ENCODE measurements at places on chromosomes 5 and 9.

DNA sequence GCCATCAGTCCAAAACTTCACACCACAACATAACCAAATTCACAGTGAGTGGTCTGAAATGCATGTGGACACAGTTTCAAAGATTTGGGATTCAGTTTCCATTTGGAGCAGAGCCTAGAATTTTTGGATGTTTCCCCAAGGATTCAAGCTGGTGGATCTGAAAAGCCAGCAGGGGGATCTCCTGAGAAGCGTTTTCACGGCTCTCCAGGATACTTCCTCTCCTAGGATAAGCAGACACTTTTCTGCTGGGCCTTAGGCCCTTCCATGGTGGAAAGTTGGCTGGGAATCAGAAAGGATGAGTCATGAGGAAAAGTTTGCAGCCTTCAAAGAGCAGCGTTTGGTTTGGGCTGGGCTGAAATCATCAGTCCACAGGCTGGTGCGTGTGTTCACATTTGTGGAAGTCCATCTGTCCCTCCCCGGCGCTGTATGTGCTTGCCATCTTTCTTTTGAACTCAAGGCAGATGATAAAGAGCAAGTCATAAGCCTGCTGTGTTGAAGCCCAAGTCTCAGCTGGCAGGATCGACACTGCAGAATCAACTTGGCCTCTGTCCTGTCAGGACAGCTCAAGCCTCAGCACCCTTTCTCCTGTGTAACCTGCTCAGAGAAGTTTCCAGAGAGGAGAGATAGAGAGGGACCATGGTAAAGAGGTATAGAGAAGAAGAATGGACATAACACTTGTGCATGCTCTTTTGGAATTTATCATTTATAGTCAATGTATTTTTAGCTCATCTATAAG is 152.6 kb upstream of the MSX2 start:
- no peaks in the 10 kb centered on the region for H3K27me3 ChIP-seq
- H3K36me3 ChIP-seq = no peaks in the 10 kb centered on the region
- no peak overlapping the region for H3K4me3 ChIP-seq
- no peak overlapping the region for H3K27ac ChIP-seq
- H3K4me1 ChIP-seq = peaks cover 4% of the 10 kb centered on the region

GRCh38 chr5:91283899-91284298 is 99.2 kb downstream of the ARRDC3 start:
- no peaks in the 10 kb centered on the region for H3K36me3 ChIP-seq
- H3K27ac ChIP-seq = no peak overlapping the region
- no peak for DNase-seq
- H3K27me3 ChIP-seq = no peaks in the 10 kb centered on the region

- no peaks in the 10 kb centered on the region for H3K27me3 ChIP-seq
Observed at GRCh38 chr9:121067640-121068039, 7.1 kb upstream of the CNTRL start.

DNA sequence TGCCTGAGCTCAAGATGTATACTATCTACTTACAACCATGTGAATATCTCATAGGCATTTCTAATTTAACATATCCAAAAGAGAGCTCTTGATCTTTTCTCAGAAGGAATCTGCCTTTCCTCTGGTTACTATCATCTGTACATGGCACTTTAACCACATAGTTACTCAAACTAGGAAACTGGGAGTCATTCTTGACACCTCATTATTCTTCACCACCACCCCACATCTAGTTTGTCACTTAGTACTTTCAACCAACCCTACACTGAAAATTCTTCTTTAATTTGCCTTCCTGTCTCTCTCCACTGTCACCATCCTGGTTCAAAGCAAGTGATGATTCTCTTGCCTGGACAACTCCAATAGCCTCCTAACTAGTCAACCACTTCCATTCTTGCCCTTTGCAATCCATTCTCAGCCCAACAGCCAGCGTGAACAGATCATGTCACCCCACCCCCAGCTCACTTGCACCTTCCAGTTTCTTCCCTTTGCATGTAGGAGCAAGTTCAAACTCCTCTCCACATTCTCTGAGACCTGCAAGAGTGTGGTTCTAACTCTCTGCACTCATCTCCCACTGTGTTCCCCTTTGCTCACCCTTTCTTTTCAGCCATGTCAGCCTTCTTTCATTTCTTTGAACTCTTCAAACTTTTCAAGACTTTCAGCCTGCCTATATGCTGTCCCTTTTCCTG is 17.3 kb upstream of the SMAD5 start:
- H3K36me3 ChIP-seq = no peaks in the 10 kb centered on the region
- no peak overlapping the region for H3K4me3 ChIP-seq
- no peaks in the 10 kb centered on the region for H3K27me3 ChIP-seq
- no peak overlapping the region for H3K27ac ChIP-seq

DNA sequence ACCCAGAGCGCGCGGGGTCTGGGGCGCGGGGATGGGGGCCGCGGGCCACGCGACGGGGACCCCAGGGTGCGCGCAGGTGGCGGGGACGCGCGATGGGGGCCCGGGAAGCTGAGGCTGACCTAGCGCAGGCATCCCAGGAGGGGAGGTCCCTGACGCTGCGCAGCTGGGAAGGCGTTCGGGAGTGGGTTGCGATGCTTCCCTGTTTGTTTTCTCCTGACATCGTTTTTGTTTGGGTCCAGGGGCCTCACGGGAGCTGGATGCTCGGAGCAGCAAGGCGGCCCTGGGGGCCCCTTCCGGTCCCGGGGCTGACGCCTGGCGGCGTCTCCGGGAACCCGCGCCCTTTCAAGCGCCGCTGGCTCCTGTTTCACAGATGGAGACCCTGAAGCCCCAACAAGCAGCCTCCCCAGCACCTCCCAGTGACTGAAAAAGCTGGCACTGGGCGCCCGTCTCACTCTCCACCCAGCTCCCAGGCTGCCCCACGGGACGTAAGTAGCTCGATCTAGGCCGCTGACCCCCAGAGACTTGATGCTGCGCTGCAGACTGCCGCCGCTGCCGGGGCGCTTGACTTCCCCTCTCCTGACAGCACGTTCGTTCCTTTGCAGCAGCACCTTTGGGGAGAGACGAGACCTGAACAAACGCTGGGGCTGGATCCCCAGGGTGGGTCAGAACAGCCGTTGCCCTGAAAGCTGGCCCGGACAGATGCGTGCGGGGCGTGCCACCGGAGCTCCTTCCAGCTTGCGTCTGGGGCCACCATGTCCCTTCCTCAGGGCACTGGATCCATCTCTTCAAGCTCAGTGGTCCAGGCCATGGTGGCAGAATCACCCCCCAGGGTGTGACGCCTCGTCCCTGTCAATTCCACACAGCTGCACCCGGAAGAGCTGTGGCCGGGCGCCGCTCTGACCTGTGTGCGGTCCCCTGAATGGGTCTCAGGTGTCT is 593 bp downstream of the BRD3OS start:
- peaks cover 21% of the 10 kb centered on the region for H3K4me1 ChIP-seq
- peak overlapping the region; percentile 67 for H3K27ac ChIP-seq
- H3K36me3 ChIP-seq = peaks cover 44% of the 10 kb centered on the region
- peak overlapping the region; percentile 68 for H3K4me3 ChIP-seq

DNA sequence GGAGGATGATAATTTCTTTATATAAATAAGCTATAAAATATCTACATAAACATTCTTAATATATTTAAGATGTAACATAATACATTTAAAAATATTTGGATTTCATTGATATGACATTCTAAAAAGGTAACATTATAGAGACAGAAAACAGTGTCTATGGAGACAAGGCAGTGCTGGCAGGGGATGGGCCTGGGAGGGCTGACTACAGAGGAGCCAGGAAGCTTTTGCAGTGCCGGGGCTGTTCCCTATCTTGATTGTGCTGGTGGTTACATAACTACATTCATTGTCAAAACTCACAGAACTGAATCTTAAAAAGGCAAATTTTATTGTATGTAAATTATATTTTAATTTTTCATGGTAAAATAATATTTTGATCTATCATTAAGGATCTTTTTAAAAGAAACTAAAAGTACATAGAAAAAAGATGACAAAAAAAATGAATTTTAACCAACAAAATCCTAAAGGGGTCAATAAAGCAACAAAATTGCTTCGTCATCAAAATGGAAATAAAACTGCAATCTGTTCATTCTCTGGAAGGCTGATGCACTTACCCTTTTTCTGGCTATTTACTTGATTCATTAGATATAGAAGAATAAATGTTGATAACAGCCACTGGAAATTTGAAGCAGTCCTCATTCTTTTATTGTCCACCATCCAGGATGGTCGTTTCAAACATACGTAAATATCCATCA is 26.3 kb downstream of the LIFR start:
- no peak overlapping the region for H3K27ac ChIP-seq
- peaks cover 21% of the 10 kb centered on the region for H3K4me1 ChIP-seq
- H3K4me3 ChIP-seq = no peak overlapping the region
- H3K36me3 ChIP-seq = no peaks in the 10 kb centered on the region

DNA sequence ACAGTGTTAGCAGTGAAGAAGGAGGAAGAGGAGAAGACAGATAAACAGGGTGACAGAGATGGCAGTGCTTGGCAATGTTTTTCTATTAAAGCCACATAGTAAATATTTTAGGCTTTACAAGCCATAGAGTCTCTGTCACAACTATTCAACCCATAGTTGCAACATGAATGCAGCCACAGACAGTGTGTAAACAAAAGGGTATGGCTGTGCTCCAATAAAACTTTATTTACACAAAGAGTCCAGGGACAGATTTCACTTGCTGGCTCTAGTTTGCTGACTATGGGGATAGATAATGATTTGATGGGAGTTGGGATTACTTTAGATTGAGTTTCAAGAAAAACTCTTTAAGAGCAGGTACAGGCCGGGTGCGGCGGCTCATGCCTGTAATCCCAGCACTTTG is 224.8 kb upstream of the SEMA6A start:
- no peaks in the 10 kb centered on the region for H3K4me1 ChIP-seq
- no peak overlapping the region for H3K27ac ChIP-seq
- no peaks in the 10 kb centered on the region for H3K27me3 ChIP-seq
- no peaks in the 10 kb centered on the region for H3K36me3 ChIP-seq
- no peak overlapping the region for H3K4me3 ChIP-seq

GRCh38 chr5:154971501-154971900 is 30.6 kb downstream of the MRPL22 start:
- no peaks in the 10 kb centered on the region for H3K4me1 ChIP-seq
- no peak for DNase-seq
- H3K27ac ChIP-seq = no peak overlapping the region
- H3K36me3 ChIP-seq = peaks cover 3% of the 10 kb centered on the region
- no peaks in the 10 kb centered on the region for H3K27me3 ChIP-seq
- no peak overlapping the region for H3K4me3 ChIP-seq

DNA sequence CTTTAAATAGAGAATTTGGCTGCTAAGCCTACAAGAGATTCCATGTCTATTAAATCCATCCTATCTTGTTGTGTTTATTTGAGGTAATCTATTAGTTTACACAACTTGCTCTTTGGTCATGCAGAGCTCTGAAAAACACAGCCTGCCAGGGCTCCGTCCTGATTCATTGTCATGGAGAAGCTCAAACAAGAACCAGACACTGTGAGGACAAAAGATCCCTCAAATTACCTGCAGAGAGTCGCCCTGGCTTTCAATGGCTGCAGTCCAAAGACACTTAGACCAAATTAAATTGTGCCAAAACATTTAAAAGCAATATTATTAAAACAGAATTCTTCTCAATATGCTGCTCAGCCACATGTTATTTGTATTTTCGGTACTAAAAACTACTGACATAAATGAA is 60.1 kb downstream of the CDH18 start:
- no peaks in the 10 kb centered on the region for H3K36me3 ChIP-seq
- DNase-seq = peak; percentile 17
- H3K4me1 ChIP-seq = no peaks in the 10 kb centered on the region
- no peaks in the 10 kb centered on the region for H3K27me3 ChIP-seq

DNA sequence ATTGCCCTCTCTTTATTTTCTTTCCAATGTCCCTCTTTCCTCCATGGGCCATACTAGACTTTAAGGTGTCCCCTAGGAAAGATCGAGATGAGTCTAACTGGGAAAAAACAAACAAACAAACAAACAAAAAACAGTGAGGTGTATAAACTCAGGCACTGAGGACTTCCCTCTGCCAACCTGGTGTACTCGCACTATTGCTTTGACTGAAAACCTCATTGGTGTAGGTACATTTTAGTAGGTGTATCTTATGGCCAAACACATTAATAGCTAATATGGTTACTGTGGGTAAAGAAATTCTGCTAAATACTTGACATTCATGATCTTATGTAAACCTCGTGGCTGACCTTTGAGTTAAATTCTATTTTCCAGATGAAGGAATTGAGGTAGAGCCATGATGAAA is 74.3 kb downstream of the TNC start:
- no peak for DNase-seq
- peaks cover 2% of the 10 kb centered on the region for H3K36me3 ChIP-seq
- H3K4me3 ChIP-seq = no peak overlapping the region

- H3K4me3 ChIP-seq = no peak overlapping the region
- H3K4me1 ChIP-seq = no peaks in the 10 kb centered on the region
- no peak for DNase-seq
- H3K27me3 ChIP-seq = no peaks in the 10 kb centered on the region
Observed at GRCh38 chr9:18837402-18837801, 195.6 kb downstream of the SAXO1 start.

- no peak overlapping the region for H3K27ac ChIP-seq
- no peak for DNase-seq
- no peaks in the 10 kb centered on the region for H3K4me1 ChIP-seq
- no peak overlapping the region for H3K4me3 ChIP-seq
- H3K27me3 ChIP-seq = no peaks in the 10 kb centered on the region
- no peaks in the 10 kb centered on the region for H3K36me3 ChIP-seq
Observed at GRCh38 chr5:38681966-38682365, 125.5 kb upstream of the LIFR start.

GRCh38 chr5:28275931-28276330 is 1237.5 kb upstream of the CDH9 start:
- no peaks in the 10 kb centered on the region for H3K36me3 ChIP-seq
- no peak overlapping the region for H3K4me3 ChIP-seq
- no peak overlapping the region for H3K27ac ChIP-seq
- no peak for DNase-seq

GRCh38 chr5:87195104-87195591 is 72.5 kb upstream of the RASA1 start:
- no peaks in the 10 kb centered on the region for H3K27me3 ChIP-seq
- DNase-seq = no peak
- no peak overlapping the region for H3K4me3 ChIP-seq

GRCh38 chr9:74444369-74444768 is 52.8 kb upstream of the RORB start:
- H3K36me3 ChIP-seq = no peaks in the 10 kb centered on the region
- DNase-seq = no peak
- H3K4me1 ChIP-seq = no peaks in the 10 kb centered on the region
- no peak overlapping the region for H3K27ac ChIP-seq

- H3K4me1 ChIP-seq = no peaks in the 10 kb centered on the region
- H3K4me3 ChIP-seq = no peak overlapping the region
- H3K27me3 ChIP-seq = no peaks in the 10 kb centered on the region
- no peaks in the 10 kb centered on the region for H3K36me3 ChIP-seq
Observed at GRCh38 chr5:40446910-40447309, 232.8 kb upstream of the PTGER4 start.

GRCh38 chr5:33102551-33102950 is 338.2 kb upstream of the TARS1 start:
- no peaks in the 10 kb centered on the region for H3K36me3 ChIP-seq
- no peak overlapping the region for H3K4me3 ChIP-seq
- H3K27ac ChIP-seq = no peak overlapping the region
- no peak for DNase-seq
- no peaks in the 10 kb centered on the region for H3K4me1 ChIP-seq

DNA sequence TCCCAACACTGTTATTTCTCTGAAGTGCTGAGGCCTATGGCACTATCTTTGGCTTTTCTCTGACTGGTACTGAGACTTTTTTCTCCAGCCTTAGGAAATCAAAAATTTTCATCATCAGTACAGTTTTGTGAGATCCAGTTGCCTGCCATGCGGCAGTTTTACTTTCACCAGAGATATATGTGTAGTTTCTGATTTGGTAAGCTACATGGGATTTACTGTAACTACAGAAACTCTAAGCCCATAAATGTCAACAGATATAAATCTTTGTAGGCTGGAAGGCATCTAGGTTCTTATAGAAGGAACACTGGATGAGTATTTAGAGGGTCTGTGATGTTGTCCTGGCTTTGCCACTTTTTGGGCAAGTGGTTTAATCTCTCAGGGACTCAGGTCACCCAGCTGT is 69.0 kb downstream of the DOCK2 start:
- peaks cover 4% of the 10 kb centered on the region for H3K4me1 ChIP-seq
- H3K27me3 ChIP-seq = no peaks in the 10 kb centered on the region
- H3K27ac ChIP-seq = no peak overlapping the region
- no peaks in the 10 kb centered on the region for H3K36me3 ChIP-seq
- no peak overlapping the region for H3K4me3 ChIP-seq
